ENCODE measurements at places on chromosomes 16 and 17. TPM values are rescaled to one million over a fixed set of nuclear protein-coding genes. Genes with fewer than 3 reads are reported as not detected.

The HEATR9 gene
- total RNA-seq, result not detected

The PLK1 gene
- 5.4 TPM for total RNA-seq

The FOXL1 gene
- total RNA-seq, result 1.3 TPM

The CDH13 gene
- total RNA-seq, result 124 TPM

The MSLN gene
- 0.99 TPM for total RNA-seq

DNA sequence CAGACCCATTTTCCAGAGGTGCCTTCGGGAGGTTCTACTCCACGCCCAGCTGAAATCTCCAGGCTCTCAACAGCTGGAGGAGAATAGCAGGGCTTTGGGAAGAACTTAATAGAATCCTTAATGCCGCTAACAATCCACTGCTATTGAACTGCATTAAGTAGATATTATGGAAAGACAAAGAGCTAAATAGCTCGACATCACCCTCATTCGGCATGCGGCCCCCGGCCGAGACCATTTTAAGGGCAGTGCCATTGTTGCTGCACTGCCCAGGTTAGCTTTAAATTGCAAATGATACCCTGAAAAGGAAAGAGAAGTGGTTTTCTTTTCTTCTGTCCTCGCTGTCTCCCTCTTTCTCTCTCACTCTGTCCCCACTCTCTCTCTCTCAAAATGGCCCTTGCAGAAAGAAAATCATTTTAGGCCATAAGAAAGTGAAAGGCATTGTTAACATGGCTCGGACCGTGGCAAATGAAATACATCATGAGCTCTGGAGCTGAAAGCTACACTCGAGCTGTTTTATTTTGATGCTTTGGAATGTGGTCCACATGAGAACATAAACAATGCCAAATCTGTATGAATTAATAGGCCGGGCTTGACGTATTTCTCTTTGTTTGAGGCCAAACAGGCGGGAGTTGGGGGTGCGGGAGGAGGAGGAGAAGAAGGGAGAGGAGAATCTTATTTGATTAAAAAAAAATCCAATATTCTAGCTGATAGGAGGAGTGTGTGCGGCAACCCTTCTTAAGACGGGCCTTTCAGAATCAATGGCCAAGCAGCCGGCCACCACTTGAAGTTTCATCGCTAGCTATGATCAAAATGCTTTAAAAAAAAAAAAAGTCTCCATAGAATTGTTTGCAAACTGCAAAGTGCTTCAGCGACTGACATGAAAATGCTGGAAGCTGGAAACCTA, 298.8 kb upstream of the IRX3 start:
- DNase-seq, result no peak

DNA sequence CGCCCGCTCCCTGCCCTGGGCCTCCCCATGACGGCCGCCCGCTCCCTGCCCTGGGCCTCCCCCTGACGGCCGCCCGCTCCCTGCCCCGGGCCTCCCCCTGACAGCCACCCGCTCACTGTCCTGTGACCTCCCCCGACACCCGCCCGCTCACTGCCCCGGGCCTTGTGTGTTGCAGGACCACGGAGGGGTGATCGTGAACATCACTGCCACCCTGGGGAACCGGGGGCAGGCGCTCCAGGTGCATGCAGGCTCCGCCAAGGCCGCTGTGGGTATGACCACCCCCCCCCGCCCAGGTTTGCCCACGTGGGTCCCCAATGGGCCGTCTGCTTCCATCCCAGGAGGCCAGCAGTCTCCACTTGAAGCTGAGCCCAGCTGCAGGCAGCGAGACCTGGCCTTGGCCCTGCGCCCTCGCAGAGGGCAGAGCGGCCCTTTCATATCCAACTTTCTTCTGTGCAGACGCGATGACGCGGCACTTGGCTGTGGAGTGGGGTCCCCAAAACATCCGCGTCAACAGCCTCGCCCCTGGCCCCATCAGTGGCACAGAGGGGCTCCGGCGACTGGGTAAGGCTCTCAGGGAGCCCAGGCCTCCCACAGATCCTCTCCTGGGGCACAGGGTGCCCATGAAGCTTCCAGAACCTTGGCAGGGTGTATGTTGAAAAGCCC, 9.0 kb downstream of the DECR2 start:
- DNase-seq, result no peak

GRCh38 chr16:48905632-48906505, 295.9 kb upstream of the N4BP1 start:
- DNase-seq, result no peak

DNA sequence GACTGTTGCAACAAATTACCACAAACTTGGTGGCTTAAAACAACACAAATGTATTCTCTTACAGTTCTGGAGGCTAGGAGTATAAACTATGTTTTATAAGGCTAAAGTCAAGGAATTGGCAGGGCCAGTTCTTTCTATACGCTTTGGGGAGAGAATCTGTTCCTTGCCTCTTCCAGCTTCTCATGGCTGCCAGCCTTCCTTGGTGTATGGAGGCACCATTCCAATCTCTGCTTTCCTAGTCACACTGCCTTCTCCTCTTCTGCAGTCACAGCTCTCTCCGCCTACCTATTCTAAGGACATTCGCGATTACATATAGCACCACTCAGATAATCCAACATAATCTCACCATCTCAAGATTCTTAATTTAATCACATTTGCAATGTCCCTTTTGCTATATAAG, 140.4 kb upstream of the GNAO1 start:
- no peak for DNase-seq

GRCh38 chr16:13521356-13521755, 398.6 kb upstream of the ERCC4 start:
- no peak for DNase-seq

GRCh38 chr16:13110124-13110796, 208.9 kb downstream of the SHISA9 start:
- no peak for DNase-seq

DNA sequence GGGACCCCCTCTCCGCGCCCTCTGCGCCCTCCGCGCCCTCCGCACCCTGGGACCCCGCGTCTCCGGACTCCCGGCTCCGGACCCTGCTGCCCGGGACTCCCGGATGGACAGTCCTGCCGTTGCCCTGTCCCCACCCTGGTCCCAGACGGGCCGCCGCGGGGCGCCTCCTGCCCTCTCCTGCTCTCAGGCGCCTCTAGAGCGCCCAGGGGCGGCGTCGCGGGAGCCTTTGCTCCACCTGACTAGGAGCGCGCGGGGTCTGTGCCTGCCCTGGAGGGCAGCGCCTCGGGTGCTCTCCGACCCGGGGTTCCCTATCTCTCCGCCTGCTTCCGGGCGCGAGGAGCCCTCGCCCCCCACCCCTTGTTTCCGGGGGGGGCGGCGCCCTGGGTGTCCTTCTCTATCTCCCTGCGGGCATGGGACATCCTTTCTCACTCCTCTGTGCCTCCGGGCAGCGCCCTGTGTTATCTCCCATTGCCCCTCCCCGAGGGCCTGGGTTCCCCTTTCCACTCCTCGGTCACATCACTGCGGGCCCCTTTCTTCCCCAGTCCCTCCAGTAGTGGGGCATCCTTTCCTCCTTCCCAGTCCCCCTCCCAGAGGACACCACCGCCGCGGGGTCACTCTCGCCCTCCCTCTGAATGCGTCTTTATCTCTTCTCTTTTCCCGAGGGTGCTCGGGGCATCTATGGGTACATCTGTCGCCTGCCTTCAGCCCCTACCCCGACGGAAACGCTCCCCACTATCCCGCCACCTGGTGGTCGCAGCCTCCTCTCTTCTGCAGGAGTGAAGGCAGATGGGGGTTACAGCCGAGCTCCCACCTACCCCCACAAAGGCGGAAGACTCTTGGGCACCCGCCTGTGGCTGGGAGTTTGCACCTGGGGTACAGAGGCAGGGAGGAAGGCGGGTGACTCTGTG, 875 bp downstream of the PRKCB start:
- DNase-seq, result no peak

DNA sequence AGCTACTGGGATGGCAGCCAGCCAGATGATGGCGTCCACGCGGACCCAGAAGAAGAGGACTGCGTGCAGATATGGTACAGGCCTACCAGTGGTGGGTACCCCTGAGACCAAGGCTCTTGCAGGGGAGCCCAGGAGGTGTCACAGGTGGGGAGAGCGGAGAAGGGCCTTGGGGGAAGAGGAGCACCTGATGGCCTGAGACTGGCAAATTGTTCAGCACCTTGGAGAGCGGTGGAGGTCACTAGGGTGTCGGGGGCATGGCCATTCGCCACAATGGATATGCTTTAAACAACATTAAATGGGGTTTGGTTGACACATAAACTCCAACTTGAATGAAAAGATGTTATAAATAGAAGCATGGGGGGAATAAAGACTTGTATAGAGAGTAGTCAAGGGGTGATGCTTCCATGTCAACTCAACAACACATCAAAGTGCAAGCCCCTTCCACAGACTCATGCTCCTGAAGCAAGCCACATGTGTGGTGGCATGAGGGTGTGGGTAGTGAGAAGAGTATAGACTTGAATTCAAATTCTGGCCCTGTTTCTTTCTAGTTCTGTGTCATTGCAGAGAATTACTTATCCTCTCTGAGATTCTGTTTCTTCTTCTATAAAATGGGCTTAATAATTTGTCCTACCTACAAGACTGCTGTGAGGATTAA, 22.2 kb downstream of the CLEC19A start:
- DNase-seq, result no peak

DNA sequence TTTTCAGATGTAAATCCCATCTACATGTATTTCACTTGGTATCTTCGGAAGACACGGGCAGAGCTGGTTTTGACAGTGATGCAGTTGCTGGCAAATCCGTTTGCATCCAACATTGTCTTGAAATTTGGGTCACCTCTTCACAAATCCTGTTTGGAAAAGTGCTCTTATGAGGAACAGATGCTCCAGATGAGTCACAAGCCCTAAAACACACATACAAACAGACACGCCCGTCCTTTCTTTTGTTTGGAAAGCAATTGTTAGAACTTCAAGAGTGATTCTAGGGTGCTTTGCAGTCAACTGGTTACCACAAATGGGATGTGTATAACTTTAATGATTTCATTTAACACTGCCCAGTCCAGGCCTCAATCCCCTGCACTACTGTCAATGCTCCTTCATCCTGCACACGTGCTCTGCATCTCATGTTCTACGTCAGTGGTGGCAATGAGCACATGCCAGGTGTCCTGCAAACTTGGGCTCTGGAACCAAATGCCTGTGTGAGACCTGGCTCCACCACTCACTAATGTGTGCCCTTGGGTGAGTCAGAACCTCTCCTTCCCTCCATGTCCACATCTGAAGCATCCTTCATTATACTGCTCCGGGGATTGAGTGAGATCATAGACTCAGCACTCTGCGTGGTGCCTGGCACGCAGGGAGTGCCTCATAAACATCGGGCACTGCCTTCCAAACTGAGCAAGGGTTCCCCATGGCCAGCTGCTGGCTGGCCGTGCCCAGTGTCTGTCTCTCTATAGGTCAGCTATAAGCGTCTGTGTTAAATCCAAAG, 19.3 kb upstream of the FOXF1 start:
- DNase-seq, result no peak

- DNase-seq, result no peak
Observed at GRCh38 chr17:55342800-55343585, 78.2 kb downstream of the HLF start.

DNA sequence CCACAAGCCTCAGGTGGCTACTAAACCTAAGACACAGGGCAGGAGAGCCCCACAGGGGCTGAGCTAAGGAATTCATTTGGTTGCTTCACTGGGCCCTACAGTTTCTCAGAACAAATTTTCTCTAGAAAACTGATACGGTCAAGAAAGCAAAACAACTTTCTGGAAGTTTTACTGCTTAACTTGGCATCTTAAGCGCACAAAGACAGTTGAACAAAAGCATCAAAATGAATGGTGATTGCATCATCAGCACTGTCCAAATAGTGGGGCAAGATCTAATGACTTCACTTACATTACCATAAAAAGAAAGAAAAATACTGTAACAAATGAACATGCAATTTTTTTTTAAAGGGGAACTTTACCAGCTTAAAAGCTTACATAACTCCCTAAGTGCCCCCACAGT, 47.6 kb downstream of the XPO6 start:
- DNase-seq, result no peak

GRCh38 chr17:43018932-43019331, 3.3 kb downstream of the VAT1 start:
- DNase-seq, result no peak

DNA sequence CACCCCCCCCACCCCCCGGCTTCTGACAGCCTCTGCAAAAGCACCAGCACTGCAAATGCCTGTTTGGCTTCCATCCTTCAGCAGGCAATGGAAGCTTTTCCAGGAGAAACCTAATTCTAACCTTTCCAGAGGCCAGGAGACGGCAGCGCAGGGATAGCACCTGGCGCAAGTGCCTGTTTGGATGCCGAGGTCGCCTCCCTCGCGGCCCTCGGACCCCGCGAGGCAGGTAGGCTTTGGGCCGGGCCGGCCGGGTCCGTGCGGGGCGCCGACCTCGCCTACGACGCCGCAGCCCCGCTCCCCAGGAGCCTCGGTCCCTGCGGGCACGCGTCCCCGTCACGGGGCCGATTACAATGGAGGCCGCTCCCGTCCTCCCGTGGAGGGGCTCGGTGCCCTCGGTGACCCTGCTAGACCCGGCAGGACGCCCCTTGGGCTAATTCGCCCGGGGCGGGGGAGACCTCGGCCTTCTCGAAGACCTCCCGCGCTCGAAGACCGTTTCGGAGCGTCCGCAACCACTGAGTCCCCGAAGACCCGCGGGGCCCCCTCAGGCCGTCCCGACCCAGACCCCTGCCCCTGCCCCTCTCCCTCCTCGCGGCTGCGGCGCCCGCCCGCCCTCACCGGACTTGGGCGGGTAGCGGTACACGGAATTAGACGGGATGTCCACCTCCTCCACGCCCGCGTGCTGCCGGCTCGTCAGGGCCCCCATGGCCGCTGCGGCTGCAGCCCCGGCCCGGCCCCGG, 587 bp downstream of the RNF157 start:
- no peak for DNase-seq

- DNase-seq, result no peak
Observed at GRCh38 chr17:75289832-75290337, 652 bp upstream of the SLC25A19 start.

DNA sequence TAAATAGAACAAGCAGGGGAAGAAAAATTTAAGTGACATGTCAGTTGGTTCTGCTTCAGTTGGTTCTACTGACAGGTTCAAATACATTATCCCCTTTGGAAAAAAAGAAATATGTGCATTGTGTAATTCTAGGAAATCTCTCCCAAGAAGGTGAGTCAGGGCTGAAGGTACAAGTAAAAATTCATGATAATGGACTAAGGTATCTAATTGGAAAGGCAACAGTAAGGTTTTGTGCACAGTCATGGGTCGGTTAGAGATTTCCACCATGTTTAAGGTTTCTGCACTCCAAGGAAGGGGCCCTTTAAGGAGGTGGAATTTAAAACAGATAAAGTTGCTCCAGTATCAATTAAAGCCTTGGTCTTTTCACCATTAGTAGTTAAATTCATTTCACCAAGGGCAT, 17.9 kb upstream of the B4GALNT2 start:
- DNase-seq, result no peak

DNA sequence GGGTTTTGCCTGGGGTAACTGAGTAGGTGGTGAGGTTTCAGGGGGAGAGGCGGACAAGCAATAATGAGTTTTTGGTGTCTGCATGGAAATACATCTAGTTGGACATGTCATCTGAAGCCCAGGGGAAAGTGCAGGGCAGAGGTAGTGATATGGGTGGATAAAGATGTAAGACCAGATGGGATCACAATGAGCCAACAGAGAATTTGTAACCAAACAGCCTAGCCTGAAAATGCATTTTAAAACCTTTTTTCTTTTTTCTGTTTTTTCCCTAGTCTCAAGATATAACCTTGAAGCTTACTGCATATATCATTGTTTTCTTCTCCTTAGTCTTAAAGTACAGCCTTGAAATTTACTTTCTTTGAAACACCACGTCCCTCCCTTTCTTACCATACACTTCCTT, 3.7 kb upstream of the ZNF19 start:
- no peak for DNase-seq

- DNase-seq, result no peak
Observed at GRCh38 chr17:62925267-62925836, 40.7 kb upstream of the TANC2 start.

Data from dorsolateral prefrontal cortex (tissue), 122 donors.